ENCODE measurements at places on chromosomes 6 and 20. TPM values are rescaled to one million over a fixed set of nuclear protein-coding genes. Genes with fewer than 3 reads are reported as not detected.

Gene PLCB4
- polyA plus RNA-seq: 9.1 TPM

Gene ADAM33
- 1.7 TPM for polyA plus RNA-seq

Gene GJA1
- polyA plus RNA-seq: 131 TPM

Gene F13A1
- polyA plus RNA-seq: not detected

Gene OSBPL2
- 19.3 TPM for polyA plus RNA-seq

GRCh38 chr6:118186672-118187567, 279.9 kb downstream of the SLC35F1 start:
- no peak for DNase-seq

GRCh38 chr6:41505122-41506049, 40.8 kb upstream of the FOXP4 start:
- DNase-seq: peak; percentile 88

GRCh38 chr6:108916026-108916686, 67.9 kb downstream of the ARMC2 start:
- DNase-seq: no peak

- peak; percentile 87 for DNase-seq
Measured at GRCh38 chr20:57361517-57361916, 10.5 kb downstream of the RAE1 start.

DNA sequence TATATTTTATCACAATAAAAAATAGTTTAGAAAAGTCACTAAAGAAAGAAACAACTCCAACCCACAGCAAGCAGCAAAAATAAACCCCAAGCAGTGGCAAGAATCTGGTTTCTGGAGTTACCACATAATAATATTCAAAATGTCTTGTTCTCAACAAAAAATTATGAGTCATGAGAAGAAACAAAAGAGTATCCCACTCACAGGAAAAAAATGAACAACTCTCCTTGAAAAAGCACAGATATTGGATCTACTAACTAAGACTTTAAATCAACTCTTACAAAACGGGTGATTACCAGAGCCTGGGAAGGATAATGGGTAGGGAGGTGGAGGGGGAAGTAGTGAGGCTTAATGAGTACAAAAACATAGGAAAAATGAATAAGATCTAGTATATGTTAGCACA, 425.6 kb downstream of the PLCB1 start:
- peak; percentile 59 for DNase-seq

GRCh38 chr6:157406661-157407060, 25.7 kb downstream of the ZDHHC14 start:
- DNase-seq: no peak
